ENCODE measurements at places on chromosomes 3 and 15.

DNA sequence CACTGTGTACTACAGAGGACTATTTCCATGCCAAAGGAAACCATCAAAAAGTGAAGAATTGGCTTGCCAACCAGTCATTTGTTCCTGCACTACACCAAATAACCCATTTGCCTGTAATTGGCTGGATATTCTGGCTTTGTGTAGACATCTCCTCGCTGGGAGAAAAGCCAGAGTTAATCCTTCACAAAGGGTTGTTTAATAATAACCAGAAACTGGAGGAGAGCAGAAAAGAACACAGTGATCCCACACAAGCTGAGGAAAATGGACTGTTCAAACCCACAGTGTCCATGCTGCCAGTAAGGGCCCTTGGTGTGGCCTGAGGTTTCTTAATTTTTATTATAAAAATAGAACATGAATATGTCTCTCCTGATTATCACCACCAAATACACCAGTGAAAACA, 294.0 kb downstream of the RORA start:
- no peak for DNase-seq

- DNase-seq, result no peak
Observed at GRCh38 chr3:149881879-149882278, 68.9 kb downstream of the RNF13 start.

DNA sequence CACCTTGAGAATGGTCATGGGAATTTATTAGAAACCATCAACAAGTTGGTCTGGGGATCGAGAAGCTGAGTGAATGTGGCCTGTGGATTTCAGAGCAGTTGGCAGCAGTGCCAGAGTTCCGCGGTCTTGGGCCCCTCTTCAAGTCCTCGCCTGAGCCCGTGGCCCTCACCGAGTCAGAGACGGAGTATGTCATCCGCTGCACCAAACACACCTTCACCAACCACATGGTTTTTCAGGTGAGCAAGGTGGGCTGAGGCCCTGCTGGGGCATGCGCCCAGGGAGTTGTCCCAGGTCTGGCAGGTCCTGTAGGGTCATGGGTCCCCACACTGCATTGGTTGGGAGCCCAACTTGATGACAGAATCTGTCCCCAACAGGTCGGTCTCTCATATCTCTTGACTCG, 7.0 kb upstream of the HMCES start:
- no peak for DNase-seq

GRCh38 chr15:46089467-46089935, 454.7 kb downstream of the SQOR start:
- no peak for DNase-seq

- no peak for DNase-seq
Observed at GRCh38 chr3:150114873-150115540, 144.3 kb upstream of the PFN2 start.

GRCh38 chr3:133445108-133445507, 45.3 kb downstream of the BFSP2 start:
- no peak for DNase-seq

DNA sequence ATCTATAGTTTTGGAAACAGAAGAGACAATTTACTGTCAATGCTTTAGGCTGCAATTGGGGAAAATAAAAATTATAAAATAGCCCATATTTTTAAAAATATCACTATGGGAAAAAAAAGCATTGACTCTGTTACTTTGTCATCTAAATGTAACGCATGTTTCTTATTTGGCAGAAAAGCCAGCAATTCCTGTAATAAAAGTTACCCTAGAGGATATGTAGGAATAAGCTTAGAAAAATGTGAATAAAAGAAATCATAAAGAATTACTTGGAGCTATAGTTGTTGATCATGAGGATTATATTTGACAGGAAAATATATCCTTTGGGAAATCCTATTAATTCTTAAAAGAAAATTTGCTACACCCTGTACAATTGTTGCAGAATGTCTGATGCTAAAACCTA, 515.4 kb upstream of the IL12A start:
- DNase-seq, result no peak

- DNase-seq, result no peak
Observed at GRCh38 chr15:85430406-85431204, 50.2 kb downstream of the AKAP13 start.

GRCh38 chr3:158679547-158680000, 7.1 kb upstream of the LXN start:
- DNase-seq, result no peak

GRCh38 chr15:51077221-51078153, 17.2 kb downstream of the TNFAIP8L3 start:
- peak; percentile 88 for DNase-seq

DNA sequence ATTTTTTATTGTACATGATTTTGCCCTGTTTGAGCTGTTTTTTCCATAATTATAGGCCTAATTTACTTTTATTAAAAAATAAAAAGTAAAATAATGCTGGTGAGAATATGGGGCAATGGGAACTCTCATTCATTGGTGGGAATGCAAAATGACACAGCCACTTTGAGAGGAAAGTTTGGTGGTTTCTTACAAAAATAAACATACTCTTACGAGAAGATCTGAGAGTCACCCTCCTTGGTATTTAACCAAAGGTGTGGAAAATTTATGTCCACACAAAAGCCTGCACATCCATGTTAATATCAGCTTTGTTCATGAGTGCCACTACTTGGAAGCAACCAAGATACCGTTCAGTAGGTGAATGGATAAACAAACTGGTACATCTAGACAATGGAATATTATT, 9.8 kb downstream of the MUC13 start:
- DNase-seq, result no peak

GRCh38 chr15:55222588-55222987, 25.8 kb upstream of the RSL24D1 start:
- DNase-seq, result no peak

DNA sequence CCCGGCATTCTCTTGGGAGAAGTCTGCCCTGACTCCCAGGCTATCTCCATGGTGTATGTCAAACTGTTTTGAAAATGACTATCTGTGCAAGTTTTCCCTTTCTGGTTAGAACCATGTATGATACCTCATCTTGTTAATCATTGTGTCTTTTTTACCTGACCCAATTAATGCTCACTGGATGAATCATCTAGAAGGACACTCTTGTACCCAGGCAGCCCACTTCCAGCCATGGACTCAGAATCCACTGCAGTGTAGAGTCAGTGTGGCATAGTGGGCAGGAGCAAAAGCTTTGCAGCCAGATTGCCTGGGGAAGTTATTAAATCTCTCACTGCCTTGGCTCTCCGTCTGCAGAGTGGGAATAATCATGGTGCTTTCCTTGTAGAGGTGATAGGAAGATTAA, 1.2 kb downstream of the FAM3D start:
- no peak for DNase-seq

- DNase-seq, result no peak
Observed at GRCh38 chr3:188972310-188972709, 199.5 kb upstream of the TPRG1 start.

GRCh38 chr15:55873024-55873720, 120.2 kb downstream of the NEDD4 start:
- no peak for DNase-seq

- no peak for DNase-seq
Observed at GRCh38 chr3:55468251-55468650, 18.9 kb downstream of the WNT5A start.

GRCh38 chr3:64074060-64074459, 50.8 kb upstream of the PSMD6 start:
- DNase-seq, result no peak

DNA sequence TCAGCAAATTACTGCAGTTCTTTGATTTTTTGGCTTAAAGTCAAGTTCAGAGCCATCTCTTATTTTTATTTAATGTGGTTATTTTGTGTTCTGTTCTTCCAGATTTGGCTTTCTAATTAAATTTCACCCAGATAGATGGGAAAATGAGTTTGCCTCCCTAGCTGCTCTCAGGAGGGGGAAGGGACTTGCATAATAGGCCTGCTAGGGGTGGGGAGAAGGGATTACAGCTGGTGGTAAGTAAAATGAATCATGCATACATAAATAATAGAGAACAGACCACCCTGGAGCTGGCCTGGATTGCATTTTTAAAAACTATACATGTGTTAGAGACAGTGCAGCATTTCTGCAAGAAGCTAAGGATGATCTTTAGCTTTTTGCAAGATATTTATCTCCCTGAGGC, 3.9 kb upstream of the PXYLP1 start:
- DNase-seq, result no peak

DNA sequence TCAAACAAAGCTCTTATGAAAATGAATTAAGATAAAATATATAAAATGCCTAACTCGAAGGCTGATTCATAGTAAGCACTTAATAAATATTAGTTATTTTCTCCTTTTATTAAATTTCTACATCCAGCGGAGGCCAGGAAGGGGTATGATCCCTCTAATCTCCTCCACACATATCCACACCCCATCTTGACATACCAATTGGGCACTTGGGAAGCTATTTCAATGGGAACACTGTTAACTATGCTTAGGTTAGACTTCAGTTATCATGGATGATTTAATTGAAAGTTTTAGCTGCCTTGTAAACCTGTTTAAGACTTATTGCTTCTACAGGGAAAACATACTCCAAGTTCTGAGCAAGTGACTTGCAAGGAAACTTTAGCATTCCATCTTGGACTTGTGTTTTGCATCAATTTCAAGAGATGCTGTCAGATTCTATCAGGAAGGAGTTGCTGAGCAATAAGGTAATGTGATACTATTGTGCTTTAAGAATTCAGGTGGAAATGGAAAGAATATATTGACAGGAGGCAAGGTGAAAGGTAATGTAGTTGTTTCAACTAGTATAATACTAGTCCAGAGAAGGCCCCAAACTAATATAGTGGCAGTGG, 120.4 kb upstream of the TSPAN3 start:
- DNase-seq, result no peak

DNA sequence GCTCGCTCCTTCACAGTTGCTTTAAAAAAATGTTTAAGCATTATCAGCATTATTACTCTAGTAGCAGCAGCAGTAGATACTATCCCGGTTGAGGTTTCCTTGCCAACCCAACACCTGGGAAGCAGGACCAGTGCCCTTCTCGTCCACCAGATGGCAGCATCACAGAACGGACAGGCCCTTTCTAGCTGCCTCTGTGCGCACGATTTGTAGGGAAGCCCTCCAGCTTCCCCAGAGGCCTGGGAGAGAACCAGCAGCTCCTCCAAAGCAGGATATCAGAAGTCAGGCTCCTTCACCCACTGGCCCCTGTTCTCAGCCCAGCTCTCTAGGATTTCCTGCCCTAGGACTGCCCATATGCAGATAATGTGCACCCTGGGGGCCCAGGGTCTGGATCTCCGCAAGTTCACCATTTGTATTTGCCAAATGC, 16.8 kb upstream of the ESYT3 start:
- no peak for DNase-seq

DNA sequence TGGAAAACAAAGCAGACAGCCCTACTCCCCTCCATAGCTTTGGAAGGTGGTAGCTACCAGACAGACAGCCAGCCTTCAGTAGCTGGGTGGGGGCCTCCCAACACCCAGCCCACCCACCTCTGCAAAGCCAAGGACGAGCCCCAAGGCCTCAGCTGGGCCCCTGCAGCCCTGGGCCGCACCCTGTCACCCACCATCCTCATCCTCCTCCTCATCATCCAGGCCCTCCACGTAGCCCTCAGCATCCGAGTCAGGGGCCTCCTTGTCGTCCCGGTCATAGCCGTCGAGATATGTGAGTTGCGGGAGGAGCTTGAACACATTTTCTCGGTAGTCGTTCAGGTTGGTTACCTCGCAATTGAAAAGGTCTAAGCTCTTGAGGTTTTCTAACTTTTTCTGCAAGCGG, 36.5 kb downstream of the ANP32A start:
- peak; percentile 45 for DNase-seq

GRCh38 chr15:29008846-29009245, 123.1 kb downstream of the APBA2 start:
- no peak for DNase-seq

DNA sequence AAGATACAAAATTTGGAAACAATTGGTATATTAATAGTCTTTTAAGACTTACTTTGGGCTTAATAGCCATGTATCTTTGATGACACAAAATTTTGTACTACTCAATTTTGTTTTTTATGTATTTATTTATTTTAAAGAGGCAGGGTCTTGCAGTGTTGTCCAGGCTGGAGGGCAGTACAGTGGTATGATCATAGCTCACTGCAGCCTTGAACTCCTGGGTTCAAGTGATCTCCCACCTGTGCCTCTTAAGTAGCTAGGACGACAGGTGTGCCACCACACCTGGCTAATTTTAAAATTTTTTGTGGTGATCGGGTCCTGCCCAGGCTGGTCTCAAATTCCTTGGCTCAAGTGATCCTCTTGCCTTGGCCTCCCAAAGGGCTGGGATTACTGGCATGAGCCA, 6.5 kb downstream of the SPRED1 start:
- no peak for DNase-seq

DNA sequence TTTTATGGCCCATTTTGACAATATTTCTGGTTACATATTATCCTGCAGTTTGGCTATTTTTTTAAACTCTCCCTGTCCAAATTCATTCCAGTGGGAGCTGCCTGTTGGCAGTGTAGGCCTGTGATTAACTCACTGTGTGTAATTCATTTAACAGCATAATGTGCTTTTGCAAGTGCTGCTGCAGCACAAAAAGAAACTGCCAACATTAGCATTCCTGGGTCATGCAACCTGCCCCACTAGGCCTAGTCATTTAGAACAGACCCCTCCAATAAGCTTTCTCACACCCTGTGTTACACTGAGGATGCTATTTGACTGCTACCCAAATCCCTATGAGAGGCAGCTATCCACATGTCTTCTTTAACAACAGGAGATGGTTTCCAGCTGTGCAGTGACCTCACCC, 251.2 kb upstream of the UBE2E2 start:
- DNase-seq, result no peak

- no peak for DNase-seq
Observed at GRCh38 chr3:25589104-25589782, 75.5 kb downstream of the TOP2B start.

- DNase-seq, result no peak
Observed at GRCh38 chr3:68249265-68249664, 594.9 kb upstream of the SUCLG2 start.

- DNase-seq, result no peak
Observed at GRCh38 chr3:173045770-173046382, 95.2 kb downstream of the SPATA16 start.

DNA sequence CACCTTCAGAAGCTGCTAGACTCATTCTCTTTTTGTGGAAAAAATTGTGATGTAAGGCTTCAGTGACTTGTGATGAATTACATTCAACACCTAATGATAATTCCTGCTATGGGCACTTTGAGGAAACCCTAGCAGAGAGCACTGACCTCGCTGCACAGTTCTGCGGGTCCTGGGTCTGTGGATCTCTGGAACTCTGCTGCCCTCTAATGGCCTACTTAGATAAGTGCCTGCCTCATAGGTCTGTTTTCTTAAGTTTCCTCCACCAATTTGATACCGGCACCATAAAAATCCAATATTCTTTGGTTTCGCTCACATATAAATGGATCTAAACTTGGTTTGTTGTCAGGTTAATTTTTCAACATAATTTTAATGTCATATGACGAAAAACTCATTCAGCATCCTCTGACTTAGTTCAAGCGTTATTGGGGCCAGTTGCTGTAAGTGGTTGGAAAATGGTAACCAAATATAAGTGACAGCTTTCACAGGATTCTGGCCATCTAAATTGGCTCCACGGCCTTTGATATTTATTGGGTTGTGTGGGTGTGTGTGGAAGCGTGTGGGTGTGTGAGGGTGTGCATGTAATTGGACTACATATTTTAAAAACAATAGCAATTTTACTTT, 10.4 kb downstream of the SLITRK3 start:
- no peak for DNase-seq

- DNase-seq, result no peak
Observed at GRCh38 chr3:23288286-23288685, 85.2 kb downstream of the UBE2E2 start.

GRCh38 chr3:117822416-117822815, 1112.8 kb downstream of the TUSC7 start:
- no peak for DNase-seq
